ENCODE measurements at places on chromosomes 3 and 15.

- DNase-seq, result peak; percentile 60
Observed at GRCh38 chr15:89442671-89443307, 53.6 kb downstream of the RHCG start.

GRCh38 chr3:8767667-8768363 lies 1.6 kb downstream of the OXTR start:
- peak; percentile 18 for DNase-seq

DNA sequence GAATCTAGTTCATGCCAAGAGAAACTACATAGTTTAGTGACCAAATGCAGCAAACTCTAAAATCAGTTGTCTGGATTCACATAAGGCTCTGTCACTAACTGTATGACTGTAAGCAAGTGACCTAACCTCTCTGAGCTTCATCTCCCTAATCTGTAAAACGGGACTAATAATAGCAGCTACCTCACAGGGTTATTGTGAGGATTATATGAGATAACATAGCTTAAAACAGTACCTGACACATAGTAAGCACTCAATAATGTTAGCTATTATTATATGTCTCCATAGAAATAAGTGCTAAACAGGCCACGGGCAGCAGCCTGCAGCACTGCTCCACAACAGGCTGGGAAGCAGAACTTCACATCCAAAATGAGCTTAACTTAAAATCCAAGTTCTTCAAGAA lies 30.2 kb downstream of the NPTN start:
- no peak for DNase-seq

DNA sequence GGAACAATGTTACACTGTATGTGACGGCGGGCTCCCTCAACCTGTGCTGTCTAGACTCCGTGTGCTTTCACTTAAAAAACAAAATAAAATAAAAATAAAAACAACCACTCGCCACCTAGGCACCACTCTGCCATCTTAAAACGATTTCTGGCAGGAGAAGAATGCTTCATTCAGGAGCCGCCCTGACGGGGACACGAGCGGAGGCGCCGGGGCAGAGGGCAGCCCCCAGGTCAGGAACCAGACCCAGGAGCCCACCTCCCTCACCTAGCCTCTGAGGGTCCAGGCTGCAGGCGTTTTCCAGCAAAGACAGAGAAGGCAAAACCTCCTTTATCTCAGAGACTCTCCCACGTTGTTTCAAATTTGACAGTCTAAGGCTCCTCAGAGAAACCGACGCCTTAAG lies 85.1 kb upstream of the SNRPA1 start:
- DNase-seq, result no peak

- DNase-seq, result no peak
Observed at GRCh38 chr3:179438841-179439240, 12.4 kb downstream of the GNB4 start.

DNA sequence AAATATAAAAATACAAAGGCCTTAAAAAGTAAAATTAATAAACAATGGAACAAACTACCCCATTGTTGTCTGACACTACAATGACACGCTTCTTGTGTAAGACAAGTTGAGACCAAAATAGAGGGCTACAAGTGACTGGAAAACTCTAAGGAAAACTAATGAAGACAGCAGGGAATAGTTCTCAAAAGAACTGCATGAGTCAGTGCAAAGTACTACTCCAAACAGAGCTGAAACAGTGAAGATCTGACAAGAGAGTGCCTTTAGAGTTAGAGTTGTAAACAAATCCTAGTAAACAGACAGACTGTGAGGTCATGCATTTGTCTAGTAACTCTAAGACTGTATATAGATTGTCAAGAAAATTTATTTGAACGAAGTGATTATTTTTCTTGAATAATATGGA lies 233.9 kb downstream of the BBX start:
- no peak for DNase-seq

DNA sequence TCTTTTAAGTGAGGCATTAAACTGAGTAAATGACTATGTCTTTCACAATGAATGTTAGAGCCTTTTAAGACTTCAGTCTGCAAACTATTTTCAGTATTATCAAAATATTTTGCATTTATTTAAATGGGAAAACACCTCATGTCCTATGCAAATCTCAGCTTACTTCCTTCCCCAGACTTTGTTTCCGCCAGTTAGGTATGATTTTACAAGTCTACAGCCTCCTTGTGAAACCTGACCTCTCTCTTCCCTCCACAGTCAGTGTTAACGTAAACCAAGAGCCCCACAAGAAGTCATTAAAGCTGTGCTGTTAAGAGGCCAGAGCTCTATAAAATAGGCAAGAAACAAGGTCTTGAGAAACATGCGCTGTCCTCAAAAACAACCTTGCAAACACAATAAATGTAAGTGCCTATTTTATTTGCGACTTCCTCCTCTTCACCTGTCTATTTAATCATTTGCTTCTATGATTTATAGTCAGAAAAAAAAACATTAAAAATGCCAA lies 48.3 kb downstream of the PRTG start:
- DNase-seq, result peak; percentile 23

DNA sequence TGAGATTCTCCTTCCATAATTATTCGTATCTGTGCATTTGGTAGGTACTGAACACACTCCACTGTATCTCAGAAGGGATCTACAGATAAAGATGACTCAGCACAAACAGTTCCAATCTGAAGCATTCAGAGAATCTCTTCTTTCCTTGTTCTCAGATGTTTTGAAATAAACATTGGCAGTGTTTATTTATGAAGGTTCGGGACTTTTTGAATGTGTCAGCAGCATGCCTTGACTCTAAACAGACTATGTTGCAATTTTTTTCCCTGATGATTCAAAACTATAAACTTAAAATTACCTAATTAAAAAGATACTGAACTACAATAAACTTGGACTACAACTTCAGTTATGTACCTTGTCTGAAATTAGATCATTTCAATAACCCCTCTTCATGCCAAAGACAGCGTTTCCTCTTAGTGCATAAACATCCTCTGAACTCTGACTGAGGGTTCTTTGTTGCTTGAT lies 612.9 kb upstream of the TBL1XR1 start:
- DNase-seq, result peak; percentile 11

- DNase-seq, result no peak
Observed at GRCh38 chr3:127783642-127784160, 38.6 kb downstream of the MGLL start.

DNA sequence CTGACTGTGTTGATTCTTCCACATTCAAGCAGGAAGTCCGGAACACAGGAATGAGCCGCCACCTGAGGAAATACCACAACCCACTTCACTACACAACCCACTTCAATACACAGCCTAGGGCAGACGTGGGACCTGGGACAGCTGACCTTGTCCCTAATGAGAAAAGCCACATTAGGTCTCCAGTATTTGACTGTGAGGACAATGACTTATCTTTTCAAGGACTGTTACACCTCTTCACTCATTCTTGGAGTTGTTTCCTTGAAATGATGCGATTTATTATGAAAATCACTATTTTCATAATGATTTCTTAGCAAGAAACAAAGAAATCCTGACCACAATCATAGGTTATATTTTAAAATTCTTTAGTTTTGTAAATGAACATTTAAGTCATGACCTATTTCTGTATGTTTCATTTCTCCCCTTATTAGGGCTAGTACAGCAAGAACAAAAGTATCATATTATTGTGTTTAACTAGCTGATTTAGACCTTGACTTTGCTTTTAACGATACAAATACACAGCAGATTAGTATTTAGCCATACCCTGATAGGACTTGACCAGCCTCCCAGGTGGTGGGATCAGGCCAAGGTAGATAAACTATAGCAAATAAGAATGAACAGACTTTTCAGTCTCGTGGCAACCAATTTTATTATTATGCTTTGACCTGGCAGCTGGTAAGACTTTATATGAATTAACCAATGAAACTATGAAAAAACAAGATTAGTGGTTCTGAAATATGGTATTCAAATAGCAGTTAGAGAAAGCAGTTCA lies 6.0 kb downstream of the RAB27A start:
- DNase-seq, result peak; percentile 63

- no peak for DNase-seq
Observed at GRCh38 chr15:77039848-77040247, 31.1 kb downstream of the TSPAN3 start.

DNA sequence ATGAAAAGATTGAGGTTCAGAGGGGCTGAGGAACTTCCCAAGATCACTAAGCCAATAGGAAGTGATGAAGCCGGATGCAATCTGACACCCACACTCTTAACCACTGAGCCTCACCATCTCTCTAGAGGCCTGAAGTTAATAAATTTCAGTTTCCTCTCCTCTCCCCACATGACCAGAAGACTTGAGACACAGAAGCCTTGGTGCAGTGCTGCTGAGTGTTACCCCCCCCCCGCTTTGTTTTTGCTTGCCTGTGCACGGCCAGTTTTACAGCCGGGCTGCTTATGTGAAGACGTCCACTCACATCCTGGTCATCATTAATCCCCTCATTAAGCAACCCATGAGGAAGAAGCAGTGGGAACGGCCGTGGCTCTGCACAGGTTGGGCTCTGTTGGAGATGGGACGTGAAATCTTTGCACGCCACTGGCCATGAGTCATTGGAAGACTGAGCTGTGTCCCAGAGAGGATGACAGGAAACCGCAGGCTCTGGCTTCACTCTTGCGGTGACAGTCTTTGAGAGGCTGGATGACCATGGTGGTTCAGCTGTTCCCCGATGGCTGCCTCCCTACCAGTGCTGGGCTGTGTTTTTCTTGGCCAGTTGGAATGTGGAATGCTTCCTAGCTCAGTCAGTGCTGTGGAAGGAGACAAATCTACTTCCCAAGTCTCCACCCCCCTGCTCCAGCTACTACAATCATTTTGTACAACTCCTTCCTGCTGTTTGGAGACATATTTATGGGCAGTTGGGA lies 232.6 kb upstream of the LRTM1 start:
- no peak for DNase-seq
